ENCODE measurements at places on chromosomes 7 and 10. TPM values are rescaled to one million over a fixed set of nuclear protein-coding genes. Genes with fewer than 3 reads are reported as not detected.

The PRPS1L1 gene
- total RNA-seq: not detected

The ATRNL1 gene
- total RNA-seq: 1.6 TPM

The GIMAP7 gene
- total RNA-seq: 24.1 TPM

The ALOX5 gene
- 4.5 TPM for total RNA-seq

The PLCE1 gene
- total RNA-seq: 4.6 TPM

The LRRC18 gene
- not detected for total RNA-seq

The NACAD gene
- 3.5 TPM for total RNA-seq
